ENCODE measurements at places on chromosomes 16 and 17.

- no peak for DNase-seq
These were observed 10.7 kb downstream of the DNAAF1 start for GRCh38 chr16:84155771-84156170.

GRCh38 chr17:75553295-75554110, 28.0 kb downstream of the LLGL2 start:
- no peak for DNase-seq

GRCh38 chr16:14438256-14438655, 191.8 kb downstream of the PARN start:
- no peak for DNase-seq

DNA sequence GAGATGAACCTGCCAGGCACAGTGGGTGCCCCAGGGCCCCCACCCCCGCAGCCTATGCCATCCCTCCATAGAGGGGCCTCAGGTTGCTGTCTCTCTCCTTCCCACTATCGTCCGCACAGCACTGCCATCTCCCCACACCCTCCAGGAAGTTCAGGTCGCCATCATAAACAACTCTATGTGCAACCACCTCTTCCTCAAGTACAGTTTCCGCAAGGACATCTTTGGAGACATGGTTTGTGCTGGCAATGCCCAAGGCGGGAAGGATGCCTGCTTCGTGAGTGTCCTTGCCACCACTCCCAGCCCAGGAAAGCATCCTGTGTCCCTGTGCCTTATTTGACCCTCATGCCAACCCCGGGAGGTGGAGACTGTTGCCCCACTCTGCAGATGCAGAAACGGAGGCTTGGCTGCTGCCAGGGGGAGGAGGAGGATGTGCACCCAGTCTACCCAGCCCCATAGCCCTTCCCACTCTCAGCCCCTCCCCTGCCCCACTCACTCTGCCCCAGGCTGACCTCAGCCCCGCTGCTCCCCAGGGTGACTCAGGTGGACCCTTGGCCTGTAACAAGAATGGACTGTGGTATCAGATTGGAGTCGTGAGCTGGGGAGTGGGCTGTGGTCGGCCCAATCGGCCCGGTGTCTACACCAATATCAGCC, 3.9 kb downstream of the PRSS21 start:
- no peak for DNase-seq

DNA sequence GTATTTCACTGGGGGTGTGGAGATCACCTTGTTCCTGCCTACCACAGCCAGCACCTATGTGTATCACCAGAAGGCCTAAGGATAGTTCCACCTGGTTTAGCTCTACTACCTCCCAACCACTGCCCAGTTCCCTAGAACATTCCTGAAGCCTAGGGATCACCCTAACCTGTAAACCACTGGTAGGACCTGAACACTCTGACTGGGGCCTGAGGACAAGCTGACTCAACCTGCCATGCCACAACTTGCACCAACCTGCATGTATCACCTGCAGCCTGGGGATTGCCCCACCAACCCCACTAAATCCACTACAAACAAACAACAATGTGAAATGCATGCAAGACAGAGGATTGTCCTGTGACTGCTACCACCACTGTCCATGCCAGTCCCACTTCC, 128.1 kb downstream of the KIF2B start:
- DNase-seq, result no peak

GRCh38 chr17:74763565-74764387, 12.4 kb downstream of the NAT9 start:
- DNase-seq, result no peak

- DNase-seq, result no peak
These were observed 30.5 kb downstream of the SLC5A11 start for GRCh38 chr16:24876231-24876630.

All from NCI-H1436 treated with DMSO at 0.1 percent for 48 hours (cell line).